AG08395 (cell line): ENCODE measurements at places on chromosomes 5 and 9.

DNA sequence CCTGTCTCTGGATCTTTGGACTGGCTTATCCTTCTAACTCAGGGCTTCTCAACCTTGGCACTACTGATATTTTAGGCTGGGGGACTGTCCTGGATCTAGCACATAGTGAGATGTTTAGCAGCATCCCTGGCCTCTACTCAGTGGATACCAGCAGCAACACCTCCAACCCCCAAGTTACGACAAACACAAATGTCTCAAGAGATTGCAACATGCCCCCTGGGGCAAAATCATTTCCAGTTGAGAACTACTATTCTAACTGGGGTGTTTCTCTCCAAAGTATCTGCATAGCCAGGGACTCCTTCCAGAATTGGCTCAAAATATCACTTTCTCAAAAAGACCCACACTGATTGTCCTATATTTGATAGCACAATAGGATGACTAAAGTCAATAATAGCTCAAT is 7.2 kb upstream of the TLR4 start:
- DNase-seq: no peak

DNA sequence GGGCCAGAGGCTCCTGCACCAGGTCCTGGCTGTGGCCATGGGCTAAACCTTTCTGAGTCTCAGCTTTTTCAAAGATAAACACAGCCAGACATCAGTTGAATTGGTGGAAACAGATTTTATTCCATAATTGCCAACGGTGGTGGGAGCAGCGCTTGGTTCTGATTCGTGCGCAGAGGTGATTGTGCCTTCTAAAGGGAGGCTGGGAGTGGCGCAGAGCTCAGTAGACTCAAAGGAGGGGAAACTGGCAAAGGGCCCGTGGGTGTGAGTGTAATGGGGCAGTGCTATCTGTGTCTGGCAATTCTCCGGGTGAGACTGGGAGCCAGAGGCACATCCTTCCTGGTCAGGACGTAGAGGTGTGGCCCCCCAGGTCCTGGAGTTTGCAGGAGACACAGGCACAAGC is 169.4 kb upstream of the PPP1R26 start:
- no peak for DNase-seq

GRCh38 chr9:89666364-89666763 is 61.6 kb downstream of the GADD45G start:
- DNase-seq: no peak

- DNase-seq: no peak
Observed at GRCh38 chr5:23476580-23476979, 30.8 kb upstream of the PRDM9 start.

DNA sequence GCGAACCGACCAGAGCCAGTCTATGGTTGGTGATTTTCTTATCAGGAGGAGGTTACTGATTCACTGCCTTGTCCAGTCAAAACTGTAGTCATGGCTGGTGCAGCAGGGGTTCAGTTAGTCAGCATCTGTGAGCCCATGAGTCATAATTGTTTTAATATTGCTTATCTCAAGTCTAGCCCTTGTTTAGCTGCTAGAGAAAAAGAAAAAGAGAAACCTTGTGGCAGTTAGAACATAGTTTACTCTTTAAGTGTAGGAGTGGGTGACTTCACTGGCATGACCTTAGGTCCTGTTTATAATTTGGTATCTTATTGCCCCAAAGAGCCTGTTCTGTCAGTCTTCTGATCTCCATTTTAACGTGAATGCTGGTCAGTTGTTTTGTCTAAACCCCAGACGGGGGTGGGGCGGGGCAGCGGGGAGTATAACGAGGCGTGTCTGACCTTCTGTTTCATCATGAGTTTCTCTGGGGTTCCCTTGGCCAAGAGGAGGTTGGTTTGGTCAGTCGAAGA is 76.9 kb upstream of the NFIL3 start:
- peak; percentile 76 for DNase-seq

DNA sequence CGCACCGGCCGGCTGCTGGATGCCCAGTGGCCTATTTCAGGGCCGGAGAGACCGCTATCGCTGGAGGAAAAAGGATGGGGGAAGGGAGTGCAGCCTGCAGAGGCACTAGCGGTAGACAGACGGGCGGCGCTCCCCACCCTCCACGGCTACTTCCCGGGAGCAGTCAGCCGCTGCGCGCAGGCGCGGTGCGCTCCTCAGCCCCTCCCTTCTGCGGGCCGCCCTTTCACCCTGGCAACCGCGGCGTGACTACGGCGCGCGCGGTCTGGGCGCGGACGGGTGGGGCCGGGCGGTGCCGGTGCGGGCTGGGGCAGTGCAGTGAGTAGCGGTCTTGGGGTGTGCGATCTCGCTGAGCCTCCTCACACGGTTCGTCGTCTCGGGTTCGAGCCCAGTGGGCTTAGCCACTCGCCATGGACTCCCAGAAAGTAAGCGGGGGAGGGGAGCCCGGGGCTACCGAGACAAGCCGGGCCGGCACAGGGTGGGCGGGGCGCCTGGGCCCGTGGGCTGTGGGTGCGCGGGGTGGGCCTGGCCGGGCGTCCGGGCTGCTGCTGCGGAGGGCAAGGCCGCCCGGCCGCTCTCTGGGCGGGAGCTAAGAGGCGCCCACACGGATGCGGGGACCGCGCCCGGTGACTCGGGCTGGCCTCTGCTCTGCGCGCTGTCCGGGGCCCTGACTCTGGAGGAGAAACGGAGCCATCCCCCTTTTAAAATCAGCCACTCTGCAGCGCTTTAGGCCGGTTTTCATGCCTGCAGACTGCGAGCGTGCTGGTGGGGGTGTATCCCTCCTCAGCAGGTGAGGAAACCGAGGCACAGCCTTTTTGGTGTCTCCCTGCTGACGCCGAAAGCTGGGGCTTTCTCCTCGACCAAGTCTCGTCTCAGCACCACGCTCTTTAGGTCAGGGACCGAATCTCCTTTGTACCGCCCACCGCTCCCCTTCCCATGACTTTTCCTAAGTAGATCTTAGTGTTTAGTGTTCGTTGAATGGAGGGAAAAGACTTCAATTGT is at the start of gene FSD1L:
FSD1L (plus strand) TSS at position 221 of the 999 bp plus-strand sequence; CDS start at position 408, 187 bp downstream.
- DNase-seq: peak; percentile 97

GRCh38 chr9:20584968-20585643 is 37.2 kb downstream of the MLLT3 start:
- DNase-seq: no peak

- DNase-seq: no peak
Observed at GRCh38 chr9:98045234-98046179, 11.0 kb upstream of the NANS start.

- peak; percentile 62 for DNase-seq
Observed at GRCh38 chr9:35035851-35036701, 36.3 kb downstream of the VCP start.

DNA sequence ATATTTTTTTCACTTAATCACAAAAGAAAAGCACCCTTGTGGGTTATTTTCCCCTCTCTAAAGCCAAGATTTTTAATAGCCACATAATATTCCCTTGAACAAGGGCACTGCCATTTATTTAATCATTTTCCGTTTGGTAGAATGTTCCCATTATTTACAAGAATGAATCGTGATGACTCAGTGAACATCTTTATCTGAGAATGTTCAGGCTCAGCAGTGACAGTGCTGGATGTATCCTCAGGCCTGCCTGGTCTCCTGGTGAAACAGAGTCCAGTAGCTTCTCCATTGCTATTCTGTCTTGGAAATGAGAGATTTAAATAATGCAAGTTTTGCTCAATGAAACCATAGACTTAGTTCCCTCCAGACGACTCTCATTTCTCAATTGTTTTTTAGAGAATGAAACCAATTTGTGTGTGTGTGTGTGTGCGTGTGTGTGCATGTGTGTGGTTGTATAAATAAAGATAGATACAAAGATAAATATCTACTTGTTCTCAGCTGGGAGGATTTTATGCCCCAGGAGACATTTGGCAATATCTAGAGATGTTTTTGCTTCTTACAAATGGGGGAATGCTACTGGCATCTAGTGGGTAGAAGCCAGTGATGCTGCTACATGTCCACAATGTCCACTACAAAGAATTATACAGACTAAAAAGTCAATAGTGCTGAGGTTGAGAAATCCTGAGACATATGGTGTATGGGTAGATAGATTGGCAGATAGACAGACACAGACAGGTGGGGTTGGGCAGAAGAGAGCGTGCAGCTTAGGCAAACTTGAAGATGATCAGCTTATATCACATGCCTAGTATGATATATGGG is 55.0 kb downstream of the PAPPA start:
- peak; percentile 35 for DNase-seq

GRCh38 chr9:237858-238345 is 23.2 kb downstream of the DOCK8 start:
- DNase-seq: no peak

DNA sequence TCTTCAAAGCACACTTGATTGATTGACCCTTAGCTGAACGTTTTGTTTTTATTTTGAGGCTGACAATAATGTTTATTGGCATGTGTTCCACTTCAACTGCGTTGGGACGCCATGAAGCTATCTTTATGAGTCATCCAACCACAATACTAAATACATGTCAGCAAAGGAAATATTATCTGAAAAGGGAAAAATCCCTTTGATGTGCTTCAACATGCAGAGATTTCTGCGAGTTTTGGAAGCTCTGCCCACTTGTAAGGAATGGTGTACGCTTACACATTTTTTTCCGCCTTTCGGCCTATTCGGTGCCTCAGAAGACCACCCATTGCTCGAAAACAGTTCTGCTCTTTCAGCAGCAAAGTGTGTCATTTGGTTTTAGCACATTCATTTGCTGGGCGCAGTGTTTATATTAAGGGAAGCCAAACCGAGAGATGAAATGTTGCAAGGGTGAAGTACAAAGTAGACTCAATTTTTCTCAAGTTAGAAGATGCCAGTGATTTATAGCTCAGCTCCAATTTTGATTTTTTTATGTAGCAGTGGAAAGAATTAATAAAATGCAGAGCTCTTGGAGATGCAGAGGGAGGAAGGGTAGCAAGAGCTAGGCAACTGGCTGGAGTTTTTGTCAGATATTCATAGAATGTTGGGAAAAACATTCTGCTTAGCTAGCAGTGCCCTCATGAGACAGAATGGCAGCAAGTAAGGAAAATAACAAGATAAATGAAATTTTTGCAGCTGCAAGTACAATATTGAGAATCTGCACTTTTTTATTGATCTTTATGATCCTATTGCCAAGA is 68.9 kb downstream of the PRDM6 start:
- DNase-seq: peak; percentile 55

DNA sequence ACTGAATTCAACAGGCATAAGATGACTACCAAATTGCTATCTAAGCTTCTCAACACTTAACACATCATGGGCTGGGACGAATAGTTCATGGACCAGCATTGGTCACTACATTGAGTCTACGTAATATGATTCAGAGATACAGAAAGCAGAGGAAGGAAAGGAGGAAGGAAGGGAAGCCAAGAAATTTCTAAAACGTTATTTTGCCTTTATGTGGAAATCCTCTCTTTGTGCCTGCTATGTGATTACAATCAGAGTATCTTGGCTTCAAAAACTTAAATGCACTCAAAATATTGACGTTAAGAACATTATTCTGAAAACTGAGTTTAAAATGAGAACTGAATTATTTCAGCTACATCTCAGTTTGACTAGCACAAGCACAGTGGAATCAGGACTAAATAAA is 88.1 kb upstream of the RETREG1 start:
- DNase-seq: no peak

DNA sequence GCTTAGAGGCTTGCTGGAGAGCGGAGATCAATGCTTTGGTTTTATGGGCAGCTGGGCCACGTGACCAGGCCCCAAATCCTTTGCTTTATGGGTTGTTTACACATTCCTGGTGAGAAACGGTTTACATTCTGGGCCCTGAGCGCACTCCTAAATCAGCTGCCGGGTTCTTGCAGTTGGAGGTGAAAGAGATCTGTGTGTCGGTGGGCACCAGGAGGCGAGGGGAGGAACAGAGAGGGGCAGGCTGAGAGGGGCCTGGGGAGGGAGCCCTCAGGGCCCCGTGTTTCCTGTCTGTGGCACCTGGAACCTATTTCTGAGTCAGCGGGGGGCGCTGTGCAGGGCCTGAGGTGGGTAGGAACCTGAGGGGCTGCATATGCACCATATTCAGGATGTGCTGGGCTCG is 63.5 kb upstream of the HAND1 start:
- DNase-seq: no peak

- peak; percentile 75 for DNase-seq
Observed at GRCh38 chr5:96344678-96345577, 88.1 kb downstream of the PCSK1 start.

- DNase-seq: peak; percentile 12
Observed at GRCh38 chr9:132175431-132175830, 13.6 kb downstream of the NTNG2 start.

DNA sequence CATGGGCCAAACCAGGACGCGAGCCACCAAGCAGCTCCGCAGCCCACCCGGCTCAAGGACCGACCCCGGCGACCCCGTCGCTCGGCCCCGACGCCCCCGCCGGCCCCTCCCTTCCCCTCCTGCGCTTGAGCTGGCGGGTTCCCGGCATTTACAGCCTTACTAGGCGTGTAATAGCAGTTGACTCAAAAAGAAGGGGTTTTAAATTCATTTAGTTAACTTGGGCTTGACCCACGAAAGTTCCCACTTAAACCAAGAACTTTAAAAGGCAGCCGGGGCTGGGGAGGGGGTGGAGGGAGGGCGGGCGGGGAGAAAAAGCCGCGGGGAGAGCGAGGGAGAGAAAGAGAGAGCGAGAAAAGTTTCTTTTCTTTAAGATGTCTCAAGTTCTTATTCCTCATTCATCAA is 636 bp downstream of the PRDM12 start:
- DNase-seq: no peak

DNA sequence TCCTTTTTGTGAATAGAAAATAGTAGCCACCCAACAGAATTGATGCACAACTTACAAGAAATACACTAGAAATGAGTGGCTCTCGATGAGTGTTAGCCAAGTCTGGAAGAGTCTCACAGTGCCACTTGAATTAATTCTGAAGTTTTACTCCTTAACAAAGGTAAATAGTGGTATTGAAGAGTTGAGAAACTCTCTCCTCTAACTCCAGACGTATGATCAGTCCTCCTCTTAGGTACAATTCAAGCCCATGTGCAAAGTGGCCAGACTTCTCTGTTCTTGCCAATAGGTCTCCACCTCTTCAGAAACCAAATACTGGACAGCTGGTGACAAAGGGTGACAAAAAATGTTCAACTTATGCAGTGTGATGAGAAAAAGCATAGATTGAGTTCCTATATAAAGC is 38.5 kb upstream of the ADAMTS16 start:
- DNase-seq: no peak

DNA sequence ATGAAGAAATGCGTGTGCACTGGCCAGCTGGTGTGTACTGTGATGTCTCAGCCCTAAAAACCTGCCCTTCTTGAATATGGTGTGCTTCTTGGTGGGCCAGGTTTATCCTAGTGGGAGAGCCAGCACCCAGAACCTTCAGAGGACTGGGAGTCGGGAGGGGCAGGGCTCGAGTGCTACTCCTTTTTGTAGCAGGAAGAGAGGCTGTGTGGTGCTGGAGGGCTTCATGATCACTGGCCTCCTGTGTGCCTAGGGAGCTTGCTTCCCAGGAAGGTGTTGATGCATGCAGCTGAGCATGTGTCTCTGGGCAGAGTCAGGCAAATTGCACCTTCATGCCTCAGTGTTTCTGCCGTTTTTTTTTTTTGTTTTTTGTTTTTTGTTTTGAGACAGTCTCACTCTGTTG is 20.0 kb downstream of the PHF2 start:
- DNase-seq: no peak

- no peak for DNase-seq
Observed at GRCh38 chr5:150254363-150254762, 35.2 kb downstream of the CAMK2A start.

- no peak for DNase-seq
Observed at GRCh38 chr5:108686676-108687075, 61.0 kb upstream of the FER start.

- DNase-seq: no peak
Observed at GRCh38 chr5:170861917-170862766, at the start of gene RANBP17. Gene RANBP17, plus strand, starts transcription at chr5:170862018.

- no peak for DNase-seq
Observed at GRCh38 chr9:20303996-20304395, 318.3 kb downstream of the MLLT3 start.
